Epithelial cell of alveolus of lung (primary cell): ENCODE measurements at places on chromosomes 13 and 19. TPM values are rescaled to one million over a fixed set of nuclear protein-coding genes. Genes with fewer than 3 reads are reported as not detected.

ZNF525 gene
- 1.2 and 2.5 TPM in 2 replicates for total RNA-seq

IZUMO4 gene
- total RNA-seq = 0.13 and 2.9 TPM in 2 replicates

SF3A2 gene
- total RNA-seq = 42.5 and 47.8 TPM in 2 replicates

FARSA gene
- 60.8 and 78.4 TPM in 2 replicates for total RNA-seq

POSTN gene
- total RNA-seq = 42.8 and 862 TPM in 2 replicates

ATP4A gene
- not detected in 2 replicates for total RNA-seq

KLF2 gene
- 1.2 and 7.0 TPM in 2 replicates for total RNA-seq

C19orf53 gene
- total RNA-seq = 173 and 267 TPM in 2 replicates
